Renal cortical epithelial cell (primary cell): ENCODE measurements at places on chromosomes 12 and 14.
A peak's percentile ranks its signal among the peaks of the same experiment; 100 is the strongest.

- peak; percentile 28 for DNase-seq
Measured at GRCh38 chr12:31234955-31235867, 90.7 kb downstream of the SINHCAF start.

- peak; percentile 99 for DNase-seq
Measured at GRCh38 chr12:32437095-32437515, 37.7 kb downstream of the FGD4 start.

DNA sequence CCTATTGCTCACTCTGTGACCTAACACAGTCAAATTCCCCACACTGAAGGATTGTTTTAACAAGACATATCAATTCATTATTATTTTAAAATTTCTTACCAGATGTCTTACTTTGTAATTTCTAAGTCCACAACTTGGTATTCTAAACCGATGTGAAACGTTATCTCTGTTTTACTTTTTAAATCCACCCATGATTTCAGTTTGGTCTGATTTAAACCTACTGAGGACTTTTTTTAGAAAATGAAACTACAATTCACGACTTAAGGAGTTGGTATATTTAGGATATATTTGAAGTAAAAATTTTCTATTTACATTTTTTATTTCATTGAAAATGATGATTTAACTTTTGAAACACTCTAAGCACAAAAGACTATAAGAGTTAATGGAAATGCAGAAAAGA, 35.1 kb upstream of the GRIP1 start:
- DNase-seq = no peak

GRCh38 chr12:55686366-55687010, 21.2 kb downstream of the ITGA7 start:
- no peak for DNase-seq

- peak; percentile 61 for DNase-seq
Measured at GRCh38 chr14:55097881-55098560, 31.0 kb upstream of the LGALS3 start.

DNA sequence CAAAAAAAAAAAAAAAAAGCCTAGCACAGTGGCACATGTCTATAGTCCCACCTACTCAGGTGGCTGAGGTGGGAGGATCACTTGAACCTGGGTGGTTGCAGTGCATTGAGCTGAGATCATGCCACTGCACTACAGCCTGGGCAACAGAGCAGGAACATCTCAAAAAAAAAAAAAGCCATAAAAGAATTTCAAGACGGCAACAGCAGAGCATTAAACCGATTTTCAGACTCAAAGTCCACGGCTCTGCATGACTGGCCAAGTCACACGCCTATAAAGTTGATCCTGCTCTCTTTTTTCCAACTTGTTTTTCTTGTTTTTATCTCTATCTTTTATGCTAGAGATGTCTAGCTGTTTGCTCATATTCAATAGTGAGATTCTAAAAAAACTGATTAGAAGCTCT, 45.3 kb downstream of the FBXO34 start:
- DNase-seq = peak; percentile 79

DNA sequence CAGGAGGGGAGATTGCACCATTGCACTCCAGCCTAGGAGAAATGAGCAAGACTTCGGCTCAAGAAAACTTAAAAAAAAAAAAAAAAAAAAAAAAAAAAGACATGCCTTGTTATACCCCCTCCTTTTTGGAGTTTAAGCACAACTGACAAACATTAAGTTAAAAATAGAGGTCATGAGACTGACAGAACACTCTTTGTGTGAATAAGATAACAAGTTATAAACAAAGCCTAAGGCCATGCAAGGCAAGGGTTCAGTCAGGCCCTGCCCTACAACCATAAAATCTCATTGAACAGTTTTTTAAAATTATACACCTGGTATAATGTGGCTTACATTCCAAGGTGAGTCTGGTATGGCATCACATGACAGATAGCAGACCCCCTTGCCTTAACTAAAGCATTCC, 39.3 kb downstream of the TSPAN19 start:
- DNase-seq = no peak

DNA sequence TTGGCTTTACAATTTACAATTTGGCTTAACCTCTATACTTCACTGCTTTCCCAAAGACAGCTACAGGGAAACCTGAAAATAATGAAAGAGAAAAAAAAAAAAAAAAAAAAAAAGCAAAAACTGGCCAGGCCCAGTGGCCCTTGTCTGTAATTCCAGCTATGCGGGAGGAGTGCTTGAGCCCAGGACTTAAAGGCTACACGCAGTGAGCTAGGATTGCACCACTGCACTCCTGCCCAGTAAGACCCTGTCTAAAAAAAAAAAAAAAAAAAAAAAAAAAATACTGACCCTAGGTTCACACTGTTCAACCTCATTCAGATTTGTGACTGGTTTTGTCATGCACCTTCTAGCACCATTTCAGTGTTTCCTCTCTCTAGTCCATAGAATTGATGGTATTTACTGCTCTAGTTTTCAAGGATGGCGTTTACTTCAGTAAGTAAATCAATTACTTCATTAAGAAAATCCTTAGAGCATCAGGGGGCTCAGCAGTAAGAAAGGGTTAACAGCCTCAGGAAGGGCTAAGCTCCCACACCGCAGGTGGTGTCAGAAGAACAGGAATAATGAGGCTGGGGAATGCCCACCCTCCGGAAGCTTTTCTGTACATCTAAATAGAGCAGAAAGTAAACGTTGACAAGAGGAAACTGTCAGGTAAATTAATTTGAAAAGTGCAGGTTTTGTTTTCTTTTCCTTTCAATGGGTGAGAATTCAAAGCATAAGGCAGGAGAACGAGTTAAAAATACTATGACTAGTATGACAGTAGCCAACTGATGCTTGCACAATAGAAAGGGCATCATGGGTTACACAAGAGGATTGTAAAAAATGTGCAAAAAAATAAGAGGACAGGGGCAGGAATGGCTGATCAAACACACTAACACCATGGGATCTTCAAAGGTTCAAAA, 115.0 kb upstream of the MDM1 start:
- DNase-seq = no peak

DNA sequence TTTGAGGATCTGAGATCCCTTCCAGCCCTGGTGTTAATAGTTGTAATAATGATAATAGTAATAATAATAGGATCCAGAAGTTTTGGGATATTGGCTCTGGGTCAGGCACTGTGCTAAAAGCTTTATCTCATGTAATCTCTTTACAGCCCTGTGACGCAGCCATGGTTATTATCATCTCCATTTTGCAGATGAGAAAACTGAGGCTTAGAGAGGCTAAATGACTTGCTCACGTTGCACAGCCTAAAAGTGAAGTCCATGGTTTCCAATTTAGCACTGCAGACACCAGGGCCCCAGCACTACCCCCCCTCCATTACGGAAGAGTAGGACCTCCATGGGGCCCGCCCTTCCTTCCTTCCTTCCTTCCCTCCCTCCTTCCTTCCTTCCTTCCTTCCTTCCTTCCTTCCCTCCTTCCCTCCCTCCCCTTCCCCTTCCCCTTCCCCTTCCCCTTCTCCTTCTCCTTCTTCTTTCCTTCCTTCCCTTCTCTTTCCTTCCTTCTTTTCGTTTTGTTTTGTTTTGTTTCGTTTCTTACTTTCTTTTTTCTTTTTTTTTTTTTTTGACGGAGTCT, 14.9 kb upstream of the COX6A1 start:
- no peak for DNase-seq

DNA sequence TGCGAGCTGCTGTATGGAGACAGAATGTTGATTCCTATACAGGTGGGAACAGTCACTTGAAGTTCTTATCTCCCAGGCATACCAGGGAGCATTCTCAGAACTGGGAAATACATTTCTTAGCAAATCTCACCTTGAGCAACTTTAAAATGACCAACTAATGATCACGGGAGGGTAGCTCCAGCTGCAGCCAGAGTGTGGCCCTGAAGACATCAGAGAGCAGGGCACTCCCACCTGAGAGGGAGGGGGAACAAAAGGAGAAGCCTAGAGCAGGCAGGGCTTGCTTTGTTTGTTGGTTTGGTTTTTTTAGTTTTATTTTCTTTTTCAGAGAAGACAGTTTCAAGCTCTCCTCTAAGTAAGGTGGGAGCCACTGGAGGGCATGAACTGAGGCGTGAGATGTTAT, 101.1 kb downstream of the OTX2 start:
- no peak for DNase-seq

- DNase-seq = no peak
Measured at GRCh38 chr14:83290447-83290846, 1756.8 kb upstream of the SEL1L start.

- peak; percentile 28 for DNase-seq
Measured at GRCh38 chr12:27244689-27245488, 803 bp downstream of the STK38L start.

GRCh38 chr14:104903990-104904389, 20.7 kb upstream of the PLD4 start:
- DNase-seq = no peak

DNA sequence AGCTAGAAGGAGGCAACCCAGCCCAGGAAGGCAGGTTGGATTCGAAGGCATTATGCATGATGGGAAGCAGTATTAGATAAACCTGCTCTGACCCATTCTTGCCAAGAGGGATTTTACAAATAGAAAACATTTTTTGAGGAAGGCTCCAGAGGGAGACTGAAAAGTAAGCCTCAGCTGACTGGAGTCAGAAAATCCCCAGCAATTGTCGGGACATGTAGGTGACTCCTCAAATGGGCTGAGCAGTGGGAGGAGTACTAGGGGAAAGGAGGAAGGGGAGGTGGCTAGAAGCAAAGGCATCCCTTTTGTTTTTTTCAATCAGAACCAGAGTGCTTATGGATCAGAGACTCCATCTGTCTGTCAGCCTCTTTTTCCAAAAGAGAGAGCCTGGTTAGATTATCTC, 138.1 kb upstream of the NTF3 start:
- DNase-seq = no peak

GRCh38 chr14:67837011-67837624, 17.5 kb downstream of the RAD51B start:
- peak; percentile 79 for DNase-seq

DNA sequence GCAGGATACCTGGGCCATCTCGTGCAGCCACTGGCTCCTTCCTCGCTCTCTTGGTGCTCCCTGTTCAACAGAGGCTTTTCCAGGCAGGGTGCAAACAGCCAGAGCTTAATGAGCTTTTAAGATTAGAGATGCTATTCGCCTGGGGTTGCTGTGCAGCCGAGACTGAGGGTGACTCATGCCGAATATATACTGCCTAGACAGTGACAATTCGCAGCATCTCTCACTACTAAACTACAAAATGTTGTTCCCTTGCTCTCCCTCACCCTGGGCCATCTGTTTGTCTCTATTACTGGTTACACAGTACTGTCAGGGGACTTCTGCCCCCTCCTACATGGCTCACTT, 26.0 kb upstream of the TESC start:
- DNase-seq = no peak

- DNase-seq = no peak
Measured at GRCh38 chr12:120750806-120751205, 25.2 kb downstream of the ACADS start.

- no peak for DNase-seq
Measured at GRCh38 chr12:65443038-65443437, 164.6 kb downstream of the MSRB3 start.

DNA sequence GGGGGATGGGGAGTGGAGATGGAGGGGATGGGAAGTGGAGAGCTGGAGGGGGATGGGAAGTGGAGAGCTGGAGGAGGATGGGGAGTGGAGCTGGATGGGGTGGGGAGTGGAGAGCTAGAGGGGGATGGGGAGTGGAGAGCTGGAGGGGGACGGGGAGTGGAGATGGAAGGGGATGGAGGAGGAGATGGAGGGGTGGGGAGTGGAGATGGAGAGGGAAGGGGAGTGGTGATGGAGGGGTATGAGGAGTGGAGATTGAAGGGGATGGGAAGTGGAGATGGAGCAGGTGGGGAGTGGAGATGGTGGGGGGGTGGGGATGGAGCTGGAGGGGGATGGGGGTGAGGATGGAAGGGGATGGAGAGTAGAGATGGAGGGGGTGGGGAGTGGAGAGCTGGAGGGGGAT, 26.1 kb downstream of the NCOR2 start:
- no peak for DNase-seq

- DNase-seq = no peak
Measured at GRCh38 chr12:57218030-57218853, 1.6 kb downstream of the NXPH4 start.

DNA sequence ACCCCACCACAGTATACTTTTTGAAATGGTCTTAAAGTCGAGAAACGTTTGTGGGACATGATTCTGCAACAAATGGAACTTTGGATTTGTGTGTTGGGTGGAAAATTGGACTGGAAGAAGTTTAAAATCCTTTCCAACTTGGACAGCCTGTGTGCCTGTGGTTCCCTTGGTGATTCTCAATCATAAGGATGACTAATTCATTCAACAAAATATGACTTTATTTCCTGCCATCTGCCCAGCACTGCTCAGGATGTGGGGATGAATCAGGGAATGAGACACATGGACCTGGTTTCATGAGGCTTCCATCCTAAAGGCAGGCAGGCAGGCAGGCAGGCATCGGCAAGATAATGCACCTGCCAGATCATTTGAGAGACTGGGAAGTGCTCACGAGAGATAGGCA, 57.3 kb upstream of the TMEM132D start:
- no peak for DNase-seq

GRCh38 chr12:132488127-132489077, 1.5 kb upstream of the FBRSL1 start:
- no peak for DNase-seq

GRCh38 chr14:68774771-68775613, 17.9 kb downstream of the ZFP36L1 start:
- no peak for DNase-seq

GRCh38 chr12:109099431-109100020, 2.1 kb downstream of the UNG start:
- no peak for DNase-seq

- peak; percentile 52 for DNase-seq
Measured at GRCh38 chr14:37985826-37986470, 221.8 kb upstream of the SSTR1 start.

DNA sequence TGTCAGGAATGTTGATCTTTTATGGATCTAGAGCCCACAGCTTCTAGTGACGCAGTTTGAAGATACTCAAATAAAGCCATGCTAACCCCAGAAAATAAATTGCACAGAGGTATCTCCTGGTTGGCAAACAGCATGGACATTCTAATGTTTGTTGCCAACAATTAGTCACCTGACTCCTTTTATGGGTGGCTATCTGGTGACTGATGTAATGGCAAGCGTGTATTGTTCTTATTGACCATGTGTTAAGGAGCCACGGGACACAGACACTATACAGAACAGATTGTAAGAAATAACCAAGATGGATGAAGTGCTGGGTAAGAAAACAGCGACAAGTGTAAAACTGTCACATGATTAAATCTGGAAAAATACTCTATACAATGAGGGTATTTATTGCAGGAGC, 401.3 kb upstream of the PDE3A start:
- DNase-seq = peak; percentile 30
